Fibroblast of pulmonary artery (primary cell): ENCODE measurements at places on chromosomes 3 and 15.

DNA sequence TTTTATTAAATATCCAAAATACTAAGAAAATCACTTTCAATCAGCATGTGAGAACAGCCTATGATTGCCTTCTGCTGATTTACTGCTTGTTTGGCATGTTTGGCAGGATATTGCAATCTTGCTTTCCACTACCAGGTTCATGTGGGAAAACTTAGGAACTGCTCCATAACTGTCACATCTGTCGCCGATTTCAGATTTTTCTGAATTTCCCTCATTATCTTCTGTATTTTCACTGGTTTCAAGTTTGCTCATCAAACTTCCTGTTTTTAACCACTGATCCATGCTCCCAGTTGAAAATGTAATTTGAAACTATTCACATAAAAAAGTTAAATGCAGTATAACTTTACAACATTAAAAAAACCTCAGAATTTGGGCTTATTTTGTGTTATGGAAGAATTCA, 93.0 kb downstream of the NFKBIZ start:
- DNase-seq = no peak

- no peak for DNase-seq
Observed at GRCh38 chr3:134034005-134034785, 4.5 kb upstream of the SLCO2A1 start.

DNA sequence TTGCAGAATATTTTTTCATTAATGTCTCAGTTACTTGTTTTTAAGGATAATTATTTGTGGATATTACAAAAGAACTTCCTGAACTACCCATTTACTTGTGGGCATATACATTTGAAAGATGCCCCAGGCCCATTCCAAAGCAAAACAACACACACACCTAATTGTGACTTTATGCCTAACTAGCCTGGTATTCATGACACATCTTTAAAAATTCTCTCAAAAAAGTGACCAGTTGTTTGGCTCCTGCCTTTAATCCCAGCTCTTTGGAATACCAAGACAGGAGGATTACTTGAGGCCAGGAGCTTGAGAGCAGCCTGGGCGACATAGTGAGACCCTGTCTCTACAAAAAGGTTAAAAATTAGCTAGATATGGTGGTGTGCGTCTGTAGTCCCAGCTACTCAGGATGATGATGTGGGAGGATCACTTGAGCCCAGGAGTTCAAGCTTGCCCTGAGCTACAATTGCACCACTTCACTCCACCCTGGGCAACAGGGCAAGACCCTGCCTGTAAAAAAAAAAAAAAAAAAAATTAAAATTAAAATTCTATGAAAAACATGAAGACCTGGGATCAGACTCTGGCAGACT, 51.7 kb upstream of the SLC4A7 start:
- peak; percentile 29 for DNase-seq

- no peak for DNase-seq
Observed at GRCh38 chr15:66193066-66193465, 60.5 kb downstream of the MEGF11 start.

DNA sequence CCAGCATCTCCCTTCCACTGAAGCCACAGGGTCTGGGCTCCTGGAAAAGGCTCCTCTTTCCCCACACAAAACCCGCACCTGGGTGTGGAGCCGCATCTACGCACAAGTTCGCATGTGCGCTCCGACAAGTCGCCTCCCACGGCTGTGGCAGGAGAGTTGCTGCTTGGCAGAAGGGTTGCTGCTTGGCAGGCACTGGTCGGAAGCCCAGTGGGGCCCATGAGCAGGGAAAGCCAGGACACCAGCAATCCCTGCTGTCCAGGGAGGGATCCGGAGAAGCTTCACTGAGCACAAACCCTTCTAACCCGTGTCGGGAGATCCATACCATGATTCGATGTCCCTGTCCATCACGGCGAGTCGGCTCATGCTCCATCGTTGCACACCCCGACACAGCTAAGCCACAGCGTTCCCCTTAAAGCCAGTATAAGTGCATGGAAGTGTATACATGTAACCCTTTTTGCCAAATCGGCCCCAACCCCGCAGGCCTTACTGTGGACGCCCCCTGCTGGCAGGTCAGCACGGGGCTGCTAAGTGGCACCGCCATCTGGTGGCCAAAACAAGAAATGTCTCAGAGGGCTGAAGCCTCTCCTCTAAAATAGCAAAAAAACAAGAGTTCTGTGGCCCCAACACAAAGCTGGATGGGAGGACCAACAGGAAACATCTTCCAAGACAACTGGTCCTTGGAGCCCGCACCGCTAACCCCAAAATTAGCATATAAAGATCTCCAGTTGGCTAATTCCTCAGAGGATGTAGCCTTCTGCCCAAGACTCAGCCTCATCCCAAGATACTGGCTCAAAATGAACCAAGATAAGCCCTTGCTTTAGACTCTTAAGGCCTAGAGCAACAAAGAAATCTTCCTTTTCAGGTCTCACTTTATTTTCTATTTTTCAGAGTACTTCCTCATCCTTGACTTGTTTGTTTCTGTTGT, 8.3 kb downstream of the ANKRD63 start:
- peak; percentile 88 for DNase-seq

GRCh38 chr15:92819278-92820235, 80.6 kb upstream of the CHD2 start:
- no peak for DNase-seq

DNA sequence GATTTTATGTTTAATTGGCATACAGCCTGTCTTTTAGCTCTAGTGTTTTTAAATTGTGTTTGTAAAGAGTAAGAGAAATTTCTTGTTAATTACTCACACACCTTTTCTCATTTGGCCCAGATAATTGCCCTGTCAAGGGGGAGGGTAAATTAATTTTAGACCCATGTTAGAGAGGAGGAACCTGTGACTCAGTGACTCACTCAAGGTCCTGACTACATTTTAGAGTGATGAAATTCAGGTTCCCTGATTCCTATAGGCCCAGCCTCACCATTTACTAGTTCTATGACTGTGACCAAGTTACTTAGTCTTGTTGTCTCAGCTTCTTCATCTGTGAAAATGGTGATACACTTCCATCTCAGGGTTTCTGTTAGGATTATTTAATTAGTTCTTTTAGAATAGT, 125.2 kb upstream of the DPH6 start:
- DNase-seq = no peak

GRCh38 chr3:30496066-30496966, 110.1 kb upstream of the TGFBR2 start:
- peak; percentile 53 for DNase-seq

DNA sequence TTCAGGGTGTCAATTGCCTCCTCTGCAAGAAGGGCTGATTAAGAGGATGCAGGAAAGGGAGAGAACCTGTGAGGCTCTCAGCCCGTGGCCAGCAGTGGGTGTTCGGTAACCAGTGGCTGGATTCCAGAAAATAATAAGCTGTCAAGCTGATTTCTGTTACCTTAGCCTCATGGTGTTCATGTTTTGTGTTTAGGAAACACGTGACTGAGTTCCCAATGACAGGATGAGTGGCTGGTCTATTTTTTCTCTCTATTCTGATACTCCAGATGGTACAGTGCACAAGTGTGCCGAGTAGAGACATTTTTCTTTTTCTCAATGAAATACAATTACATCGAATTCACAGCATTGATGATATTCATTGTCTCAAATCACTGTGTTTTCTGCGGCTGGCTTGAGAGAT, 43.6 kb downstream of the EDEM1 start:
- no peak for DNase-seq

DNA sequence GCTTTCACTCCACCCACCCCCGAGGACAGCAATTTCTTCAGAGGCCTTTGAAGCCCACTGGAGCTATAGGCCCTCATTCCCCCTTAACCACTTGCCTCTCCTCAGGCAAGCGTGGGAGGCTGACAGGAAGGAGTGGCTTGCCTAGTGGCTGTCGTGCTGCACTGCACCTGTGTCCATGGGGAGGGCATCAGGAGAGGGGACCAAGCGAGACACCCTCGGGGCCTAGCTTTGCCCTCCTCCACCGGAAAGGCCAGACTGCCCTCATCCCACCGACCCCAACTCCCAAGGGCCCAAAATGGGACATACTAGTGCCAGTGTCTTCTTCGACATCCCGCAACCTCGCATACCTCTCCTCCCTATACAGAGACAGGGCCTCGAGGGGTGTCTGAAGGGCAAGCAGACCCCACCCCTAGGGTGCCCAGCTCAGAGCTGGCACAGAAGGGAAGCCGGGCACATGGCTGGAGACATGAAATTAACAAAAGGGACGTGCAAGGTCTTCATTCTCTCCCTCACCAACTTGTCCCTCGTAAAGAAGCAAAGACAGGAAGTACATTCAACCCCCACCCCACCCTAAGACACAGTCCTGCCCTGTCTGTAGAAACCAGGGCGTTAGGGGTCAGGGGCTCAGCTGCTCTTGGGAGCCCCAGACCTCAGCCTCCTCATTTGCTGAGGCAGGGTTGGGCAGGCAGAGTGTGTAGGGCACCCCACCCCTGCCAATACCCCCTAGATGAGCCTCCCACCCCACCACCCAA, 24.3 kb downstream of the VIPR1 start:
- DNase-seq = no peak

DNA sequence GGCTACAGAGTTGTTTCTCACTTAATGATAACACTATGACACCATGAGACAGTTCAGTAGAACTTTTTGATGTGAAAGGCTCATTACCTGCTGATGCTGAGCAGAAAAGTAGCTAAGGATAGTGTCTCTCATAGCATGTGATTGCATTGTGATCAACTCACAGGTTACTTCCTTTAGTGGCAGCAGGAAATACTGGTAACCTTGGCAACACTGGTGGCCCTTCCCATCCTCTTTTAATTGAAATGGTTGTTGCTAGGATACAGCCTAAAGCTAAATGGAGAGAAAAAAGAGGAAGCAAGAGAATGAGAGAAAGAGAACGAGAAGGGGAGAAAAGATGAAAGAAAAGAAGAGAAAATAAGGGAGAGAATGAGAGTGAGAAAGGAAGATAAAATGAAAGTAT, 204.7 kb upstream of the GAP43 start:
- no peak for DNase-seq

DNA sequence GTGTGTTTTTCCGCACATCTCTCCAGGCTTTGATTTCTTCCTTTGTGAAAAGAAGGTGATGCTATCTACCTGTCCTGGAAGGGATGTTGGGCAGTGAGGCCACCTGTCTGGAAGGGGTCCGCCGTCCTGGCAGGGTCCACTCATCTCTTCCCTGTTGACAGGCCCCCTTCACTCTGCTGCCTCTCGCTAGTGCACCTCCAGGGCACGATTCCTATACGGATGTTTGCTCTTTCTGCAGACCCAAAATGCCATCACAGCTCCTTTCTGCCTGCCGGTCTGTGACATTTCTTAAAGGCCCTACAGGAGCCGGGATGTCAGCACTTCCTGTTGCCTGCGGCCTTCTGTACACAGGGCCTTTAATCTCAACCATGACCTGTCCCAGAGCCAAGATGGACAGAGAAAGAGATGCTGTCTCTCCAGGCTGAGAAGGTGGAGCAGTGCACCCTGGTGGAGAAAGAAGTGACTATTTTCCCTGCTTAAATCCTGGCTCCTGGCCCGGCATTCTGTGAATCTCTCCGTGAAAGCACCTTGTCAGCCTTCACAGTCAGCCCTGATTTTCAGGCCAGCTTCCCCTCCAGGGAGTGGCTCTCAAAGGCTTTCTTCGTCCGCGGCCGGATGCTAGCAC, 7.4 kb downstream of the FAM3D start:
- peak; percentile 73 for DNase-seq

GRCh38 chr3:32575451-32576113, 4.9 kb upstream of the DYNC1LI1 start:
- peak; percentile 22 for DNase-seq

DNA sequence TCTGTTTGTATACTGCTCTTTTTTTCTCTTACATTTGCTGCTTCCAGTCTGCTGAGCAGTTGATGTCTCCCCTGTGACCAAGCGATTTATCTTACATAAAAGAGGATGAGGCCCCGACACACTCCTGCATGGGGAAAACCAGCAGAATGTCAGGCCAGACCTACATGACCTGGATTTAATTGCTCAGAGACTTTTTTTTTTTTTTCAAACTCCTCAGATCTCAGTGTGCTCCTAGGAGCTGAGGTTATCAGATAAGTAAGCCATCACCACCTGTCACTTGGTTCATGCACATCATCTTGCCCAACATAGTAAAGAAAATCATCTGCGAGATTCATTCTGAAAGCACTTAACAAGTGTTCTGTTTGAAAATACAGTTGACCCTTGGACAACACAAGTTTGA, 163.1 kb downstream of the PLCL2 start:
- DNase-seq = no peak

- no peak for DNase-seq
Observed at GRCh38 chr3:132378048-132378762, 39.1 kb upstream of the DNAJC13 start.

- peak; percentile 89 for DNase-seq
Observed at GRCh38 chr3:72347819-72348319, 500.4 kb downstream of the SHQ1 start.

GRCh38 chr3:186966406-186966805, 36.1 kb downstream of the ST6GAL1 start:
- DNase-seq = no peak

GRCh38 chr3:152390647-152391046, 121.9 kb downstream of the MBNL1 start:
- no peak for DNase-seq
